Ovary (tissue), 10 donors: ENCODE measurements at places on chromosomes 3 and 15. TPM values are rescaled to one million over a fixed set of nuclear protein-coding genes. Genes with fewer than 3 reads are reported as not detected.

DNA sequence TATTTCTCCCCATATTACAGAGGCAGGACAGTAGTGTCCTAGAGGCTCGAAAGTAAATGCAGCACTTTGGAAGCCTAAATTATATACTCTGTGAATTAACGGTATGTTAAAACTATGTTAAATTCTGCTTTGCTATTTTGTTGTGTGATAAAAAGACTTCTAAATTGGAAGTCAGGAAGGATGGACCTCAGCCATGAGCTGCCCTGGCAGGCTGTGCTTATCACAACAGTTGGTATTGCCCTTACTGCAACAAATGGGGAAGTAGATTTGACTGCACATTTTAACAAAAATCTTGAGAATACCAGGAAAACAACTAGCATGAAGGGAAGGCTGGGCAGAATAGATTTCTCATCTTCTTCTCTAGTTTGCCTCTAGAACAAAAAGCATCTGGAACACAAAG lies 706.6 kb downstream of the SI start:
- H3K4me1 ChIP-seq, result no peaks in the 10 kb centered on the region
- DNase-seq, result no peak
- H3K27ac ChIP-seq, result no peak overlapping the region
- H3K36me3 ChIP-seq, result no peaks in the 10 kb centered on the region
- H3K27me3 ChIP-seq, result no peaks in the 10 kb centered on the region
- H3K4me3 ChIP-seq, result no peak overlapping the region

CCR8 gene
- total RNA-seq, result not detected

ALDH1A3 gene
- total RNA-seq, result 10.3 TPM

CAPN3 gene
- 8.0 TPM for total RNA-seq
